ENCODE measurements at places on chromosomes 5 and 9. TPM values are rescaled to one million over a fixed set of nuclear protein-coding genes. Genes with fewer than 3 reads are reported as not detected.

Gene CDH12
- total RNA-seq: not detected

Gene TEX48
- total RNA-seq: not detected

Gene ADRB2
- 0.26 TPM for total RNA-seq

Gene PCDHA3
- 0.10 TPM for total RNA-seq

GRCh38 chr5:7000310-7000709, 287.1 kb downstream of the TENT4A start:
- no peak for DNase-seq

GRCh38 chr5:591746-592145, 20.4 kb upstream of the CEP72 start:
- DNase-seq: no peak

DNA sequence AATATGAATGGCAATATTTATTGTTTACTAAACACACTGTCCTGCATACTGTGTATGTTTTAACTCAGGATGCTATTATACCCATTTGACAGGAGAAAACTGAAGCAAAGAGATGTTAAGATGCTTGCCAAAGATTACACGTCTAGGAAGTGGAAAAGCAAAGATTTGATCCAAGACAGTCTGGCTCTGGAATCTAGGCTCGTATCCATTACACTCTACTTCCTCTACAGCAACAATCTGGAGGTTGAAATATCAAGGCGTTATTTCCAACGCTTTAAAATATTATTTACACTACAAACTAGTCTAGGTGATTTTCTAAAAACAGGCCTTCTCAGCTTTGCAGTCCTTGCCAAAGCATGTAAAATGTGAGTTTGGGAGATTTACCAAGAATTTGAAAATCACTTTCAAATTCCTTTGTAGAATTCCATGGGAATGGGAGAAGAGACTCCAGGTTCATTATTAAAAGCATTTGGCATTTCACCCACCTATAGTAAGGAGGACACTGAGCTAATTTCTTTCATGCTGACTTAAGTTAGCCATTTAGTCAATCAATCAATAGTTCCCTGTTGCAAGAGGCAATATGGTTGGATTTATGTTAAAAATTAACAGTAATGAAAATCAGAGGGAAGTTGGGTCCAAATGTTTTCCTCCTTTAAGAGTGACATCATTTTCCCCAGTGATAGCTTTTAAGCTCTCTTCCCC, 356.3 kb upstream of the SMARCA2 start:
- DNase-seq: no peak

- no peak for DNase-seq
Observed at GRCh38 chr9:93024986-93025630, 33.4 kb upstream of the SUSD3 start.

DNA sequence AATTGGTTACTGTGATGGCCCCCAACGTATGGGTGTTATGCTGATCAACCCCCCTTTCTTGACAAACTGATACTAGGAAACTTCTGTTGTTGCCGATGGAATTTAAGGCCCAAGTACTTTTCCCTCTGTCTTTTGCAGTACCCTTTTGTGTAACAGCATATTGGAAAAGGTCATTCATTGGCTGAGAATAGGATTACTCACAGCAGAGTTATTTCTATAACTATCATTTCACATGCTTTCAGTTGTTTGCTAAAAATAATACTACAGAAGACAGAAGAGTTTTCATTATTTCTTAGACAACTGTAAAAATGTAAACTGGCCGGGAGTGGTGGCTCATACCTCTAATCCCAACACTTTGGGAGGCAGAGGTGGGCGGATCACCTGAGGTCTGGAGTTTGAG, 329.5 kb downstream of the KIAA0825 start:
- DNase-seq: no peak

GRCh38 chr5:58887721-58888409, 305.0 kb downstream of the RAB3C start:
- DNase-seq: no peak
